ENCODE measurements at places on chromosomes 4 and X.
A peak's percentile ranks its signal among the peaks of the same experiment; 100 is the strongest.

DNA sequence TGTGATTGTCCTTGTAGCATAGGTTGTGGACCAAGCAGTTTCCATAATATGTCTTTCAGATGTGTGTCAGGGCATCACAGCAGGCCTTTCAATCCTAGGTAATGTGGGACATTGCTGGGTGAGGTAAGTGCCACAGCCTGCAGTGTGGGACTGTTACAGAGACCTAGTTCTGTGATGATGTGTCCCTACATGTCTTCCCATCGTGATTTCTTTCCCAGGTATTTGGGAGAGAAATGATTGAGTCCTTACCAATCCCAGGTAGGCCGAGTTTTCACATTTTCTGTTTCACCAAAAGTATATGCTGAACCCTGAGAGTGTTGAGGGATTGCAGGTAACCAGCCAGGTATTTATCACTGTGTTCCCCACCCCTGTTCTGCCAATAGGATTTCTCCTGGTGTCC lies 10.6 kb upstream of the ATXN3L start:
- no peak for ATAC-seq

DNA sequence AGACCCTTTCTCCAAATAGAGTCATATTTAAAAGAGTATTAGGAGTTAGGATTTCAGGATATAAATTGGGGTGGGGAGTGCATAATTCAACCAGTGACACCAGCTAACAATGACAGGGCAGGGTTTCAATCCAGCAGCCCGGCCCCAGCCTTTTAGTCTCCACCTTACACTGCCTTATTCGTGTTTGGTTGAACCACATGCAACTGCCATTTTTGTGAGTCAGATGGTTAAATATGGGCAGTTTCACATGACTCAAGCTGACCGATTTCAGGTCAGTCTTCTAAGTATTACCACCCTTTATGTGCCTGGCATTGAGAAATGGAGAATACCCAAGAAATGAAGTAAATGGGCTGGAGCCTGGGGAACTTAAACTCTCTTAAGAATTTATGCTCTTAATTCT lies 102.8 kb downstream of the STOX2 start:
- ATAC-seq, result peak; percentile 72

DNA sequence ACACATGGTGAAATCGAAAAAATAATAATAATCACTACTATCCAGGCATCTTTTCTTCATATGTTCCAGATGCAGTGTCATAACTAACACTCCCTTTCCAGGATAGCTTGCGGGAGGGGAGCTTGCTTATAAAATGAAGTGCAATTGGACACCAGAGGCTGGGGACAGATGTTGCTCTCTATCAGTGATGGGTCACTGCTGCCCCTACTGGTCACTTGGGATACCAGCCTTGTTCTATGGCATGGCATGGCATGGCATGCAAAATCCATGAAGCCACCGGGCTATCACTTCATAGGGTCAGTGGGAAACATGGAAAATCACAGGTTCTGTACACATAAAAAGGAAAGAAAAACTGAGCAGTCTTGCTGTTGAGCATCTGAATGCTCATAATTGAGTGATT lies 168.1 kb downstream of the GLRA2 start:
- no peak for ATAC-seq

- no peak for ATAC-seq
Observed at GRCh38 chr4:133641191-133641590, 492.1 kb downstream of the PCDH10 start.

DNA sequence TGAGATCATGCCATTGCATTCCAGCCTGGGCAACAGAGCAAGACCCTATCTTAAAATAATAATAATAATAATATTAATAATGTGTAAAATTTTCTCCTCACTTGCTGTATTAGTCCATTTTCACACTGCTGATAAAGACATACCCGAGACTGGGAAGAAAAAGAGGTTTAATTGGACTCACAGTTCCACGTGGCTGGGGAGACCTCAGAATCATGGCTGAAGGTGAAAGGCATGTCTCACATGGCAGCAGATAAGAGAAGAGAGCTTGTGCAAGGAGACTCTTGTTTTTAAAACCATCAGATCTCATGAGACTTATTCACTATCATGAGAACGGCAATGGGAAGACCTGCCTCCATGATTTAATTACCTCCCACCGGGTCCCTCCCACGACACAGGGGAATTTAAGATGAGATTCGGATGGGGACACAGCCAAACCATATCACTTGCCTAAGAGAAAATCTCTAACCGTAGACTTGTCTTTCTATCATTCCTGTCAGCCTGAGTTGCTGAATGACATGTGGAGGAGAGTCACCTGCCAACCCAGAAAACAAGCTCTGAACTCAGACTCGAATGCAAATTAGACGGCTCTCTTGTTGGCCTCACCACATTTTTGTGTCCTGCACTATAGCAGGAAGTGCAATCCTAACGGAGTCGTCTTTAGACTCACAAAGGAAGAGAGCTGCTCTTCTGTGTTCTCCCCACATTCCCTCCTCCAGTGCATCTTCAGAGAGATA lies 51.9 kb upstream of the DCTD start:
- ATAC-seq, result no peak

DNA sequence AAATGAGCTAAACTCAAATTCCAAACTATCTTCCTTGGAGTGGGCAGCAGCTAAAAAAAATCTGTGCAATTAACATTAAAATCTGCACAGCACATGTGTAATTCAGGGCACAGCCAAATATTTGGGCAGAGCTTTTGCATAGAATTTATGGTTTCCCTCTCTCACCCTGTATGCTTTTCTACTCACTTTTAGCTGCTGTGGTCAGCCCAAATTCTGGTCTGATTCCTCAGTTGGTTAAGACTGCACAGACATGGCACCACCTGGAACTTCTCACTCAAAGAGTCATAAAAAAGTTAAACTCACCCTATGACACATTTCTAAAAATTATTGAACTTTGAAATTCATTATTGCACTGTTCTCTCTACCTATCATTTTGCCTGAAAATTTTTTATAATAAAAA lies 4.9 kb upstream of the PLK4 start:
- ATAC-seq, result no peak

DNA sequence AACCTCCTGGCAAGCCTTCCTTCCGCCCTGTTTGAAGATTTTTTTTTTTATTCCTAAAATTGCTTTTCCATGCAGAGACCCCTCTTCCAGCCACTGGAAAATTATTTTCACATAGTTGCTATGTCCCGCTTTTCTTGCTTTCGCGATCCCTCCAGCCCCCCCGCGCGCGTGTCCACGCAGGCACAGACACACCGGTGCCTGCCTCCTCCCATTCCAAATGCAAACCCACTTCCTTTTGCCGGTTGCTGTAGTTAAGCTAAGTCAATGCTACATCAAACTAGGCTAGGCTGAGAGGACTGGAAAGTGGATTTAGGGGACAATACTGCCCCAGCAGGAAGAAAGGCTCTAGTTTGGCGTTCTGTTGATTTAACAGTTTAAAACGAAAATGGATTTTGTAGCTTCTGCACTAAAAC lies 111.0 kb downstream of the DHX15 start:
- no peak for ATAC-seq

- ATAC-seq, result no peak
Observed at GRCh38 chr4:46249106-46249505, 125.3 kb upstream of the GABRG1 start.

DNA sequence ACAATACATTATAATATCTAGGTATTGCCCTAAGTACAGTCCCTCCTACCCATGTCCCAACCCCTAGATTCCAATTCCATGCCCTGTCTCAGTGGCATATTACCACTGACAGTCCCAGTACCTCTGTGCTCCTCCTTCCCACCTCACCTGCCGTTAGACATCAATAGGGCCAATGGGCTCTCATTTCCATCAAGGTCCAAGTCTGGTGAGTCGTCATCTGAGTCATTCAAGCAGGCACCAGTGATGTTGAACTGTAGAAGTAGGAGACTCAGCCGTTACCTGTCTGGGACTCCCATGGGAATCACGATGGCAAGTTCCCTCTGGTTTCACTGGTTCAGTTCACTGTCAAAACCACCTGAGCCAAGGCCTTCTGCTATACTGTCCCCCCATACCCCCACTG lies 51.7 kb downstream of the PHF8 start:
- no peak for ATAC-seq

GRCh38 chr4:2663275-2663674 lies 92.9 kb downstream of the TNIP2 start:
- no peak for ATAC-seq

DNA sequence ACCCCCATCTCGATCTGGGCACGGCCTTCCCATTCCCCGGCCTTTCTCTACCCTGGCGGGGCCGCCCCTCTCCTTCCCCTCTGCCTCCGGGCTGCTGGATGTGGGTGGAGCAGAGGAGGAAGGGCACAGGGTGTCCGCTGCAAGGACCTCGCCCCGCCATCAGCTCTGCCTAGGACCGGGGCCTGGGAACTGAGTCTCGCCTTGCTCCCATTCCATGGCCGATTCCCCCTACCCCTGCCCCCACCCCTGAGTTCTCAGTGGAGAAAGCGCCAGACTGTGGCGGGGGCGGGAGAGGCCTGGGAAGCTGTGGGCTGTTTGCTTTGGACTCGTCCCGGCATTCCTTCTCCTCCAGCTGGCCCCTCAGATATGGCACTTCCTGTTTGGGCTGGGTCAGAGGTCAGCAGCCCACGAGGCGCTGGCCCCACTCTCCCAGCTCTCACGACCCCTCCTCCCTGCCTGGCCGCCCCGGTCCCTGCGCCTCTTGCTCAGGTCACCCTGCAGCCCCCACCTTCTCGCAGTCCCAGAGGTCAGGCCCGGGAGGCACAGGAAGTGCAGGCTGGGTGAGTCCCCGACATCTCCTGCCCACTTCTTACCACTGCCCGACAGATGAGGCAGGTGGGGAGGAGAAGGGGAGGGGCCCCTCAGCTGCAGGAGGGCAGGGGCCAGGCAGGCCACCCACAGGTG lies 6.4 kb upstream of the BGN start:
- ATAC-seq, result no peak

- ATAC-seq, result peak; percentile 99
Observed at GRCh38 chrX:12771445-12772069, 19.7 kb upstream of the PRPS2 start.

DNA sequence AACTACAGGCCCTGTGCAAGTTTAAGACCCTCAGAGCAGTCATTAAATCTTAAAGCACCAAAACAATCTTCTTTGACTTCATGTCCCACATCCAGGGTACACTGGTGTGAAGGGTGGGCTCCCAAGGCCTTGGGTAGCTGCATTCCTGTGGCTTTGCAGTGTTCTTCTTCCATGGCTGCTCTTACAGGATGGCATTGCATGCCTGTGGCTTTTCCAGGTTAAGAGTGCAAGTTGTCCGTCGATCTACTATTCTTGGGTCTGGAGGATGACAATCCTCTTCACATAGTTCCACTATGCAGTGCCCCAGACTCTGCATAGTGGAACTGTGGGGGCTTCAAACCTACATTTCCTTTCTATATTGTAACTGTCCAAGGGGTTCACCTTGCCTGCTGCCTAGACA lies 494.5 kb downstream of the CFAP47 start:
- ATAC-seq, result no peak

DNA sequence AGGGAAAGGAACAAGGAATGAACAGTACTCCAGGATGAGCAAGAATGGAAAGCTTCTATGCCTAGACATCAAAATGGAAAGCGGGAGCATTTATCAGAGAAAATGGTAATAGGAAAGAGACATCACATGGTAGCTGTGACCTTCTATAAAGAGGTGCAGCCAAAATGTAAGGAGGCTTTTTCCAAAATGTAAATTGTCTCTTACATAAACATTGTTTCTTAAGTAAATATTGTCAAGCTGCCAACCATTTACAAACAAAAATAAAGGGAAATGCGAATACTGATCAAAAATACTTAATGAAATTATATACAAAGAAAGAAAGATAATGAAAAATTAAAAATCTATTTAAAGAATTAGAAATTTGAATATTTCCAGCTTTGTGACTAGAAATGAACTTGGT lies 55.0 kb upstream of the RASGEF1B start:
- no peak for ATAC-seq

GRCh38 chr4:81466841-81467671 lies 4.7 kb downstream of the RASGEF1B start:
- ATAC-seq, result no peak

- no peak for ATAC-seq
Observed at GRCh38 chr4:52947401-52948056, 85.4 kb downstream of the RASL11B start.

DNA sequence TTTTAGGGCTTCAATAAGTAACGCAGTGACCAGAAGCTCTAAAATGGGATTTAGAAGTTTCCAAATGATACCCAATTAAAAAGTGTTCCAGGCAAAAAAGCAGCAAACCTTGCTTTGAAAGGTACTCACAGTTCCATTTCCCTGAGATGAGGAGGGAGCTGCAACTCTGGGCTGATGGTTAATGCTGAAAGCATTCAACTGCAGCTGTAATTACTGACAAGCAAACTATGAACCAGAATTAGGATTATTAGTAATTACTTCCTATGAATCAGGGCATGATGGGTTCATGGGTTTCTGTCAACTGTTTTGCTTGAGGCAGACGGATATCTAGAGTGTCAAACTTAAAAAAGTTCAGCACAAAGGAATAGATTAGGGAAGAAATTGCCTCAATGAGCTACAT lies 357.4 kb downstream of the STIM2 start:
- ATAC-seq, result no peak

- ATAC-seq, result no peak
Observed at GRCh38 chr4:113548303-113548702, 213.2 kb downstream of the CAMK2D start.

GRCh38 chrX:85590638-85591037 lies 211.2 kb upstream of the POF1B start:
- no peak for ATAC-seq

DNA sequence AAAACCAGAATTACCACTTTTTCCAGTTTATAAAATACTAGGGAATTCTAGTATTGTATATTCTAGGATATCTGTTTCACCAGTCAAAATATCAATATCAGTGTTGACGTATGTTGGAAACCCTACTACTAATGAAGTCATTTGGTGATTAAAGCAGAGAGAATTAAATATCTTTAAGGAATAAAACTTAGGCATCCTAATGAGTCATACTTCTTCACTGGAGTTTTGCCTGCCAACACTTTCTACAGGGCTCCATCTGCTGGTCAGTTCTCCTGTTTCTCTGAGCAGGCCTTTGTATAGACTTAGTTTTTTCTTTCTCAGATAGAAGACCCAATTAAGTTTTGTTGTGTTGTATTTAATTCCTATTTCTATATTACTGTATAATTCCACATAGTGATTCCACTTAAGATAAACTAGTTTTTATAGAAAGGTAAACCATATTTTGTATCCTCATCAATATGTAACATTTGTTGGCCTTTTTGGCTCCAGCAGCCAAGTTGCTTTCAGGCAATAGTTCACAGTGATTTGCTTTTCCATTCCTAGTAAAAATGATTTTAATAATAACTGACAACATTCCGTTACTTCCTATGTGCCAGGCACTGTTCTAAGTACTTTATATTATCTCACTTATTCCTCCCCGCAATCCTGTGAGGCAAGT lies 3.5 kb downstream of the AP1AR start:
- ATAC-seq, result no peak

GRCh38 chrX:144494074-144494473 lies 610.2 kb downstream of the UBE2NL start:
- ATAC-seq, result no peak

DNA sequence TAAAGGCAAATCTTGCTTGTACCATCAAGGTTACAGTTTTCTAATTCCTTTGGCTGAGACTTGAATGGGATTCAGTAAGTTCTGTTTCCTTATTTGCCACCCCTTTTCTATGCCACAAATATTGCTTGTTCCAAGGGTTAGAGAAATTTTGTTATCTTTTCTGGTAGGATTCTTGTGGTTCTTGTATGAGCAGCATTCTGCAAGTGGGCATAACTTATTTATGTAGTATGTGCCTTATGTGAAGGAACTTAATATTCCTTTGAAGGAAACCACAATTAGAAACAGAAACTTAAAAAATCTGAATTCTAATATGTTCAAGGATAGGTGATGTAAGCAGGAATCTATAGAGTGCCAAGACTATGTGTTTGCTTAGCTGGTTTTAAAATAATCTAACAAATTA lies 53.1 kb upstream of the TSPAN5 start:
- no peak for ATAC-seq

GRCh38 chr4:76545226-76545884 lies 110.3 kb downstream of the SHROOM3 start:
- peak; percentile 49 for ATAC-seq

Measured in activated T-helper 17 cell treated with anti-CD3 and anti-CD28 coated beads, Interleukin-2, amount 50 U/mL, for 72 hours (primary cell).